ENCODE measurements at places on chromosomes 3 and 15.

DNA sequence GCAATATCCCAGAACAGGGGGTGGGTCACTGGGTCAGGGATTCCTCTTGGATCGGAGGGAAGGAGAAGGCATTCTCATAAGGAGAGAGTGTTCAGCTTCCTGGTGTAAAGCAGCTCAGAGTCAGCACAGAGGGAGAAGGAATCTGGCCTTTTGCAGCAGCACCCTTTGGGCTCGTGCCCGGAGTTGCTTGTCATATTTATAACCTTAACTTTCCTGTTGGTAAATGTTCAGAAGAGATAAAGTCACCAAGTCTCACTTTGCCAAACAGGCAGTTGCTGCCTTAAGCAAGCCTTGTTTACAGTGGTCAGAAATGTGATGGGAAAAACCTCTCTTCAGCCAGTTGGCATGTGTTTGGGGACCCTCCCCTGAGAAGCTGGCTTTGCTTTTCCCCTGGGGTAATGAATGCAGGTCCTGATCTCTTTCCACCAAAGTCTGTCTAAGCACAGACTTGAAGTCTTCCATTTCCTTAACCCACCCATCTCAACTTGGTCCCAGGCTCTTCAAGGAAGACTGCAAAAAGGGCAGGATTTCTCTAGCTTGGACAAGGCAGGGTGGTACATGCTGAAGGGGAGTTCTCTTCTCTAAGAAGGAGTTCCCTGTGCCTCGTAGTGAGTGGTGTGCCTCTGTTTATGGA lies 206.9 kb upstream of the BHLHE40 start:
- no peak for DNase-seq

- DNase-seq, result no peak
Measured at GRCh38 chr3:155262295-155262694, 31.2 kb downstream of the STRIT1 start.

DNA sequence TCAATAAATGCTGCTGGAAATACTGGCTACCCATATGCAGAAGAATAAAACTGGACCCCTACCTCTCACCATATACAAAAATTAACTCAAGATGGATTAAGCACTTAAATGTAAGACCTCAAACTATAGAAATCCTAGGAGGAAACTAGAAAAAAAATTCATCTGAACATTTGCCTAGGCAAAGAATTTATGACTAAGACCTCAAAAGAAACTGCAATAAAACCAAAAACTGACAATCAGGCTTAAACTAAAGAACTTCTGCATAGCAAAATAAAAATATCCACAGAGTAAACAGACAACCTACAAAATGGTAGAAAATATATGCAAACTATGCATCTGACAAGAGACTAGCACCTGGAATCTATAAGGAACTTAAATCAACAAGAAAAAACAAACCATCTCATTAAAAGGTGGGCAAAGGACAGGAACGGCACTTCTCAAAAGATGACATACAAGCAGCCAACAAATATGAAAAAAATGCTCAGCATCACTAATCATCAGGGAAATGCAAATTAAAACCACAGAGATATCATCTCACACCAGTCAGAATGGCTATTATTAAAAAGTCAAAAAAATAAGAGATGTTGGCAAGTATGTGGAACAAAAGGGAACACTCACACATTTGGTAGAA lies 47.0 kb downstream of the MYO9A start:
- DNase-seq, result no peak

DNA sequence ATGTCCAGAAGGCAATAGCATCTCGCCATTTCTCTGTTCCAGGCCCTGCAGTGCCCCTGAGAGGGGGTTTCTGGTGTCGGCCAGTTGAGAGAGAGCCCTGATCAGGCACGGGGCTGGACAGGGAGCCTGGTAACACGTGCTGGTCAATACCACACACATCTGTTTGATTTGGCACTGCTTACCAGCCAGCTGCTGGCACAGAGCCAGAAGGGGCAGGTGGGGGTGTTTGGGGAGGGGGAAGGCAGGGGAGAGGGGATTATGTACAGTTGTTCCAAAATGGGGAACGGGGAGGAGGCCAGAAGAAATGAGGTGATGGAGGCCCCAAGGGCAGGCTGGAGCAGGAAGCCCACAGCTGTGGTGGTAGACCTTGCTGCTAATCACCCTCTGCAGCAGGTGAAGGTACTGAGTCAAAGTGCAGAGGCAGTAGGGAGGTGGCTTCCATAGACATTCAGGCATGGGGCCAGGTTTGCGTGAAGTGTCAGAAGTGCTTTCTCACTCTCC lies 153.5 kb upstream of the LPP start:
- no peak for DNase-seq

DNA sequence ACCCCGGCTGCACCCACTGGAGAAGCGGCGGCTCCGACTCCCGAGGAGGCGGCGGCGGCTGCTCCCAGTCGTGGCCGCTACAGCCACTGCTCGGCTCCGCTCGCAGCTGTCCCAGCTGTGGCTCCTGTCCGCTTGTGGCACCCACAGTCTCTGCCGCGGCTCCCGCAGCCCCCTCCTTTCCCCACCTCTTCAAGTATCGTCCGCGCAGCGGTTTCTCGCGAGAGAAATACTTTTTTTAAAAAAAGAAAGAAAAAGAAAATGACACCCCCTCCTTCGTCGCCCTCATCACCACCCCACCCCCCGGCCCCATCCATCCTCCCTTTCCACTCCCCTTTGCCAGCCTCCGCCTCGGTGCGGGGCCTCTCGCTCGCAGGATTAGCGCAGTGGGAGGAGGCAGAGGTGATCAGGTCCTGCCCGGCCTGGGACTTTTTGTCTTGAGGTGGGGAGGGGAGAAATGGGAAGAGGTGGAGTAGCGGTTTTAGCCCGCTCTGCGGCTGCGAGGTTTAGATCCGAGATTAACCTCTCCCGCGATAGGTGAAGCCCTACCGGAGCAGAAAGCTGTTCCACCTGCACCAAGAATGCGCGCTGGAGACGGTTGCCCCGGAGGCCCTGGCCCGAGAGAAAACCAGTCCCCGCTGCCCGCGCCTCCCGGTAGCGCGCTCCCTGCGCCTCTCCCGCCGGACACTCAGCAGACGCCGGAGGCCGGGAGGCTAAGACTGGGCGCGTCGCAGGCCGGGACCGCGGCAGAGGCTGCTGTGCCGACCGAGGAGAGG lies at the start of gene FBN1:
Gene FBN1, minus strand, starts transcription at position 152 of the 773 bp plus-strand sequence. CDS start 940 bp downstream, outside the sequence.
- DNase-seq, result no peak

DNA sequence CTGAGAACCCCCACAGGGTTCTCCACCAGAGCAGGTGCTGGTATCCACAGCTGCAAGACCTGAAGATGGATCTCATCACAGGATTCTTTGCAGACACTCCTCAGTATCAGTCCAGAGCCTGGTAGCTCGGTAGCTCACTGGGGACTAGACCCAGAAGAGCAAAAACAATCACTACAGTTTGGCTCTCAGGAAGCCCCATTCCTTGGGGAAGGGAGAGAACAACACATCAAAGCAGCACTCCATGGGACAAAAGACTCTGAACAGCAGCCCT lies 22.2 kb downstream of the STRIT1 start:
- no peak for DNase-seq

DNA sequence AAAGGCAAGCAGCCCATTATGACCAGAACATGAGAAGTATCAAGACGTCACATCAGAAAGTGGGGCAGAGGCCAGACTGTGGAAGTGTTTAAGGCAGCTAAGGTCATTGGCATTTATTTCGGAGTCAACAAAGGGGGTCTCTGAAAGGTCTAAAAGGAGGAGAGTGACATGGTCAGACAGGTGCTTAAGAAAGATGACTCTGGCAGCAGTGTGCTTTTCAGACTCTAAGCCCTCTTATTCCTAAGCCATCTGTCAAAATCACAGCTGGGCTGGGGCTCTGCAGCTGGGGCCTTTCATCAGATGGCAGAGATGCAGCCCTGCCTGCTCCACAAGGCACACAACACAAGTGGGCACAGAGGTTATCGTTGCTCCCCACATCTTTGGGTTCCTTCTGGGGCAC lies 14.0 kb downstream of the FBXL22 start:
- no peak for DNase-seq

GRCh38 chr15:64249406-64249805 lies 86.6 kb upstream of the PPIB start:
- DNase-seq, result no peak

- no peak for DNase-seq
Measured at GRCh38 chr15:23081271-23081670, 41.9 kb upstream of the TUBGCP5 start.

DNA sequence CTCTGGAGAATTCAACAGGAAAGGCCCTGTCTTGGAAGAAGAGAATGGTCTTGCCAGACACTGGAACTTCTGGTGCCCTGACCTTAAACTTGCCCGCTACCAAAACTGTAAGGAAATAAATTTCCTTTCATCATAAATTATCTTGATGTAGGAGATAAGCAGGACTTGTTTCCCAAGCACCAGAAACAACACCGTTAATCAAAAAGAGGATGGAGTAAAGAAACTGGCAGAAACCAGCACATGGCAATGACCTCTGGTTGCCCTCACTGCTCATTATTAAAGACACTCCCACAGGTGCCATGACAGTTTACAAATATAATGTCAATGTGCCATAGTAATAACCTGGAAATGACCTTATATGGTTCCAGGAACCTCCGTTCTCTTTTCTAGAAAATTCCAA lies 426.1 kb downstream of the EDEM1 start:
- no peak for DNase-seq
